ENCODE measurements at places on chromosomes 2 and 18.

- H3K4me3 ChIP-seq = no peak overlapping the region
- DNase-seq = no peak
- no peak overlapping the region for H3K27ac ChIP-seq
- H3K4me1 ChIP-seq = no peaks in the 10 kb centered on the region
- no peaks in the 10 kb centered on the region for H3K36me3 ChIP-seq
Observed at GRCh38 chr18:39946623-39947061, 2008.4 kb upstream of the PIK3C3 start.

DNA sequence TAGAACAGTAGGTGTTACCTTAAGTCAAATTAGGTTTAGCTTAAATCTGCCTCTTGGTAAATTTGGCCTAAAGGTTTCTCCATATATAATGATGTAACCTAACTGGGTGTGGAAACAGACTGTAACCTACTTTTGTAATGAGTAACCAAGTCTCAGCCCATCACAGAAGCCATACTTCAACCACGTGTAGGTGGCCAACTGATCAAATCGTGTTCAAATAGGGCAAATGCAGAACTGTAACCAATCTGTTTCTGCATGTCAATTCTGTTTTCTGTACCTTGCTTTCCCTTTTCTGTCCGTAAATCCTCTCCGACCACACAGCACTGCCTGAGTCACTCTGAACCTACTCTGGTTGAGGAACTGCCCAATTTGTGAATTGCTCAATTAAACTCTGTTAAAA, 34.0 kb upstream of the PLA2R1 start:
- H3K27ac ChIP-seq = no peak overlapping the region
- no peak for DNase-seq
- no peaks in the 10 kb centered on the region for H3K27me3 ChIP-seq
- H3K36me3 ChIP-seq = no peaks in the 10 kb centered on the region

DNA sequence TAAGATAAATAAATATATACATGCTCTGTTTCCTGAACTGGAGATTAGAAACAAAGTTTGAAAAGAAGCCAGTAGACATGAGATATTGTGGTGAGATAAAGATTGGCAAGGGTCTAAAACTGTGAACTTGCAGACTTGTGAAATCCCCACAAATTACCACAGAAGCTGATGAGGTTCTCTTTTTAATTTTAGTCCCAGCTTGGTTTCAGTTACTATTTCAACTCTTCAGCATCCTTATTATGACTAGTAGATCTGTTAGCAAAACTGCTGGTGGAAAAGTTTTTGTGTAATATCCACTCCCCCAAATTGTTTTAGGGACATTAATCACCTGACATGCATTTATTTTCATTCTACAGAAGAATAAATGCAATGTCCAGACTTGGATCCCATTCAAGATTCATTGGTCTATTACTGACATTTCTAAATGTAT, 20.8 kb downstream of the RASGRP3 start:
- H3K27me3 ChIP-seq = no peaks in the 10 kb centered on the region
- DNase-seq = no peak
- H3K4me1 ChIP-seq = peaks cover 35% of the 10 kb centered on the region
- H3K27ac ChIP-seq = no peak overlapping the region
- no peak overlapping the region for H3K4me3 ChIP-seq

- no peaks in the 10 kb centered on the region for H3K36me3 ChIP-seq
- no peak overlapping the region for H3K4me3 ChIP-seq
- no peak overlapping the region for H3K27ac ChIP-seq
- H3K27me3 ChIP-seq = no peaks in the 10 kb centered on the region
Observed at GRCh38 chr2:62340994-62341484, 145.1 kb downstream of the B3GNT2 start.

- H3K4me1 ChIP-seq = peaks cover 11% of the 10 kb centered on the region
- DNase-seq = no peak
- H3K27me3 ChIP-seq = no peaks in the 10 kb centered on the region
- no peak overlapping the region for H3K27ac ChIP-seq
Observed at GRCh38 chr2:8886202-8886518, 48.7 kb upstream of the KIDINS220 start.

Data from gastrocnemius medialis (tissue), 4 donors.